ENCODE measurements at places on chromosomes 2 and 18.

DNA sequence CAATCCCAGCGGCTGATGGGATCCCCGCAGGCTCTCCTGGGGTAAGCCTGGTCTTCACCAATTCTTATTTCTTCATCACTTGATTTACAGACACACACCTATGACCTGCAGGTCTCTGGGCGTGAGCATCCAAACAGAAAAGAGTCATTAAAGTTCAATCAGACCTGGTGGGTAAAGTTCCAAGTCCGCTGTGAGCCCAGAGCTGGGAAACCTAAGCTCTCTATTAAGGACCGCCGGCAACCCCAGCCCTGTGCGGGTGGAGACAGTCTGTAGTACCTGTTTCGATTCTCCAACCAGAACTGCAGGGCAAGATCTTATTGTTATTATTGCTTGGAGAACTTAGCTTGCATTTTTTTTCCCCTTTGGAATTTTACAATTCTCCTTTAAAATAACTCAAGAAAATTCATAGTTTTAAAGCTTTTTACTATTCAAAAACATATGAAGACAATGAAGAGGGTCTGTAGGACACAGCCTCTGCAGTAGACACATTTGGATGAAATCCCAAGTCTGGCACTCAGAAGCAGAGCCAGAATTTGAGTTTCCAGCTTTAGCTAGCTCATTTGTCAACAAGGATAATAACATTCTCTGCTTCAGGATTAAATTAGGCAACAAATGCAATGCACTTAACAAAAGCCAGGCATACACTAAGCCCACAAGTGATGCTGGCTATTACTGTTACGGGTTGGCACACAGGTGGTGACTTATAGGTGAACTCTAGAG lies 376.4 kb downstream of the INSIG2 start:
- no peak for DNase-seq

DNA sequence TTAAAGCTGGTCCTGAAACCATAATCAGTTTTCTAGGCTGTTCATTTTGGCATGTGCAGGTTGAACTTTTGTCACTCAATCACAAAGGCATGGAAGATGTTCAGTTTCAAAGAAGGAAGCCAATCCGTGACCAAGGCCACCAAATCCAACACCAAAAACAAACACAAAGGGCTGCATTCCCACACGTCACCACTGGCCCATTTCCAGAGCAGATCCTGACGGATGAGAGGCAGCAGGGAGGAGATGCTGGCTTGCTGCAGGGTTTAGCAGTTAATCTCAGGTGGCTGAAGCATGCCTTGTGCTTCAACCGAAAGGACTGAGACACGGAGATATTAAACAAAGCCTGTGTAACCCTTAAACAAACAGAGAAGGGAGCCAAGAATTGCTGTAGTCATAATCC lies 191.9 kb upstream of the CTAGE1 start:
- DNase-seq = no peak

DNA sequence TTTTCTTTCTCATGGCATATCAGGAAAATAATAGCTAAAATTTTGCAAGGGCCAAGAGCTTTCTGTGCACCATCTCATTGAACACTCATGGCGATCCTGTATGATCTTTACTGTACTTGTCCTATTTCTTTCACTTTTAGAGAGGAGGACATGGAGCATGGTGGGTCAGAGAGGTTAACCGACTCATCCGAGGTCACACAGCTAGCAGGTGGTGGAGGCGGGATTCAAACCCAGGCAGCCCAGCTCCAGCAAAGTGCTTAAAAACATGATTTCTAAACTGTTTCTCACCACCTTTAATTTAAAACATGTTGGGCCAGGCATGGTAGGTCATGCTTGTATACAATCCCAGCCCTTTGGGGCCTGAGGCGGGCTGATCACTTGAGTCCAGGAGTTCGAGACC lies 6.4 kb downstream of the NGEF start:
- no peak for DNase-seq

GRCh38 chr2:102027036-102027980 lies 35.5 kb downstream of the IL1R2 start:
- DNase-seq = peak; percentile 23

- DNase-seq = no peak
These were observed 177.7 kb upstream of the ZC3H15 start for GRCh38 chr2:186308347-186308746.

DNA sequence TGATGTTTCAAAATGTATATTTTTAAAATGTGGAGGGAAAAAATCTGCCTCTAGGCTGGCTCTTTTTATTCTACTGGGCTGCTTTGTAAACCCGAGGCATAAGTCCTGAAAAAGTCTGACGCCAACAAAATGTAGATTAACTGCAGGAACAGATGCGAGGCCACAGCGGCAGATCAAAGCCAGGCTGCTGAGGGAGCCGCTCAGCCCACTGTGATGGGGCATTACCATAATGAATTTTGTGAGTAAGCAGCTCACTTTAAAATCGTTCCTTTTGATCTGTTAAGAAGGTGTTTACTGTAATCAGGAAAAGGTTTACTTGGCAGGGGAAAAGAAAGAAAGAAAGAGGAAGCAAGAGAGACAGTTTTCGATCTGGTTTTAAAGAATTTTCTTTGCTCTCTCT lies 269.0 kb downstream of the ICOS start:
- DNase-seq = no peak

- DNase-seq = no peak
These were observed at the start of gene YES1 for GRCh38 chr18:811892-812375. YES1 (minus strand) TSS chr18:812242; CDS start chr18:756827, 55,415 bp downstream.

DNA sequence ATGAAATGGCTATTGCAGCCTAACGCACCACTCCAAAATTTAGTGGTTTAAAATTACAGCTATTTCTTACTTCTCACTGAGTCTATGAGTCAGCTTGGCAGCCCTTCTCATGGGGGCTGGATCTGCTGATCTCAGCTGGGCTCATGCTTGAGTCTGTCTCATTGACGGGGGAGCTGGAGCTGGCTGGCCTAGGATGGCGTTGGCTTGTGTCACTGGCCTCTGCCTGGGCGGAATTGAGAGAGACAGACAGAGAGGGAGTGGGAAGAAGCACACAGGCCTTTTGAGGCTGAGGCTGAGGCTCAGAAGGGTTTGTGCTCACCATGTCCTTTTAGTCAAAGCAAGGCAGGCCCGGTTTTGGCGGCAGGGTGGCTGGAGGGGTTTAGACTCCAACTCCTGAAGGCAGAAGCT lies 412.1 kb upstream of the MYT1L start:
- no peak for DNase-seq

- no peak for DNase-seq
These were observed 119.8 kb downstream of the LDLRAD4 start for GRCh38 chr18:13338318-13338717.

GRCh38 chr2:10195278-10196109 lies 73.0 kb downstream of the RRM2 start:
- DNase-seq = no peak

DNA sequence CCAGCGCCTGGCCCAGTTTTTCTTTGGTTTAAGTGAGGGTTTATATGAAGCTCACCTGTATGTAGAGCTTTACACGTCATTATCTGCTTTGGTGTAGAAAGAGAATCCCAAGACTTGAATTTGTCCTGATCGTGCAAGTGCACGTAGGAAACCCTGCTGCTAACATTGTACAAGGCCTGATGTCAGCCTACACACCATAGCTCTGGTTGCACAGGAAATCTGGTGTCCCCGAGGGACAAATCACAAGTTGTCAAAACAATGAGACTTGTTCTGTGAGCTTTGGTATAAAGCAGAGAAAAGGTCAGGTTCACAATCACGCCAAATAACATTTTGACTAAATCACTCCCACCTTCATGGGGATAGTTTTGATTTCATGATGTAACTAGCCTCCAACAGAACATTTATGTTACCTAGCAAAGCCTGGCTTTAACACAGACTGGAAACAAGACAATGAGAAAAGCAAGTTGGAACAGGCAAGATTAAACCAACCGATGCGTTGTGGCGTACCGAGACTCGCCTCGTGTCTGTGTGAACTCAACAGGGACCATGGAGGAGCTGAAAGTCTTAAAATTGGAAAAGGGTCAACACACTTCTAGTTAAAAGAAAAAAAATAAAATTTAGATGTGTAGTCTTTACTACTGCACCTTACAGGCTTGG lies 41.4 kb downstream of the ZAP70 start:
- no peak for DNase-seq

DNA sequence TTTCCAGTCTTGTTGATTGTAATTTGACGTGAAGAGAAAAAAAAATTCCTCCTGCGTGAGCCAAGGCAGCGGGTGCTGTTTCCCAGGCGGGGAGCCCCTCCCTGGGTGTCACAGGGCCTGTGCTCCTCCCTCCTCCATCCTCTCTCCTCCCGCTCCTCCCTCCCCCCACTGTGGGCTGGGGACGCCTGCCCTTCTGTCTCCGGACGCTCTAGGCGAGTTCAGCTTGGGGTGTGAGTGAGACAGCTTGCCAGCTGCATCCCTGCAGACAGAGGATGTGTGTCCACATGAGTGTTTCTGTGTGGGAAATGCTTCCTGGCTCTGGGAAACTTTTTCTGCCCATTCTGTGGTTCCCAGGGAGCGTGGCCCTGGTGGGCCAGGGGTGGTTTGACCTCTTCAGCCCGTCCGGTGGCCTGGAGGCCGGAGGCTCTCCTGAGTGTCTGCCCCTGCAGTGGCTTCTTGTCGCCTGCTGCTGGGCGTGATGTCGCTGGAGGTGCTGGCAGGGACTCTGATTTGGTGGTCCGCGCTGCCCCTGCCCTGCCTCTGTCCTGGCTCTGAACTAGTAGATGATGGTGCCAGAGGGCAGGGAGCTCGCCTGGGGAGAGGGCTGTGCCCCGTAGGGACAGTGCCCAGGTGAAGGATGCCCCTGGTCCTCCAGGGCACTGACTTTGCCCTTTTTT lies 96.4 kb downstream of the USP40 start:
- DNase-seq = no peak

DNA sequence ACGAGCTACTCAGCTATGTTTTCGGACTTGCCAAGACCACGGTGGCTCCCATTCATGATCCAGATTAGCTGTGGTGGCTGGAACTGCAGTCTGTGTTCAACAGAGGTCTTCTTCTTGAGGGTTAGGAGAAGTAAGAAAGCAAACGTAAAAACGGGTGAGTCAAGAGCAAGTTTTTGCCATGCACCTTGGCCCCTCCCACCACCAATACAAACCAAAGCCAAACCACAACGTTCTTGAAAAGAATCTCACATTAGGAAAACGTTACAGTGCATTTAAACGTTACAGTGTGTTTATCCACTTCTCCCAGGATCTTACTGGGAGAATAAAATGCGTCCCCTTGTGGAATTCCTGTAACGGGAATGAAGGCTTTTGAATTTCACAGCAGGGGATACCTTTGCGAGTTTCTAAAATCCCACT lies 725 bp downstream of the FBXO48 start:
- DNase-seq = peak; percentile 42

GRCh38 chr2:74415762-74416395 lies 5.5 kb downstream of the C2orf81 start:
- no peak for DNase-seq

DNA sequence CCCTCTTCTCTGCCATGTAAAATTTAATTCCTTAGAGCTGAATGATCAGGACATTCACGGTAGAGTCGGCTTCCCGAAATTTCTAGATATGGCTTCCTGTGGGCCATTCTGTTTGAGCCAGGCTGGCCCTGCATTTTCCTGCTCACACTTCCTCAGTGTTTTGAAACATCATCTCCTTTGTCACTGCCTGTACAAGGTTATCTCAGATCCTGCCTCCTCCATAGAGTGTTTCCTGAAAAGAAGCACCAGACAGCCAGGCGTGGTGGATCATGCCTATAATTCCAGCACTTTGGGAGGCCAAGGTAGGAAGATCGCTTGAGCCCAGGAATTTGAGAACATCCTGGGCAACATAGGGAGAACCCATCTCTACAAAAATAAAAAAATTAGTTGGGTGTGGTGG lies 43.6 kb downstream of the GRHL1 start:
- no peak for DNase-seq

DNA sequence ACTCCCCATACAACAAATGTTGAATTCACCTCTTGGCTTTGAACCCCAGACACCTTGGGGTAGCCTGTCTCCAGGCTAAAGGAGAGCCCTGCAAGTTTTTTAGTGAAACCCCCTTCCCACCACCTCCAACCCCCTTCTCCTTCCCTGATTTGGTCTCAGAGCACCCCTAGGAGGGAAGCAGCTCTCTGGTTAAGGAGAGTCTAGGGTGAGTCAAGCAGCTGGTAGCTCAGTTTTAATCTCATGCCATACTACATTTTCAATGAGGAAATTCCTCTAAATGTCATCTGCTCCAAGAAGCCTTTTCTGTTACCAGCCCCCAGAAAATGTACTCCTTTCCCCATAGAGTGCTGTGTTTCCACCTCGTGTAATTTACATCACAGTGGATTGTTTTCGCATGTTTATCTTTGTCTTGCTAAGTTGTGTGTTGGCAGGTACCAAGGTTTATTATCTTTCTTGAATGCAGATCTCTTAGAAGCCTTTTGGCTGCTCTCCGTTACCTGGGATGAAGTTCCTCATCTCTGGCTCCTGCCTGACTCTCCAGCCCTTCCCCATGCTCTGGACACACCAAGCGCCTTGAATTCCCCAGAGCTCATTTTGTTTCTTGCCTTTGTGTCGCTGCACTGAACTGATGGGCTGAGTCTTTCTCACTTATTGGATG lies 82.2 kb downstream of the ASAP2 start:
- no peak for DNase-seq

GRCh38 chr2:109479804-109480203 lies 134.0 kb downstream of the SEPTIN10 start:
- DNase-seq = no peak

DNA sequence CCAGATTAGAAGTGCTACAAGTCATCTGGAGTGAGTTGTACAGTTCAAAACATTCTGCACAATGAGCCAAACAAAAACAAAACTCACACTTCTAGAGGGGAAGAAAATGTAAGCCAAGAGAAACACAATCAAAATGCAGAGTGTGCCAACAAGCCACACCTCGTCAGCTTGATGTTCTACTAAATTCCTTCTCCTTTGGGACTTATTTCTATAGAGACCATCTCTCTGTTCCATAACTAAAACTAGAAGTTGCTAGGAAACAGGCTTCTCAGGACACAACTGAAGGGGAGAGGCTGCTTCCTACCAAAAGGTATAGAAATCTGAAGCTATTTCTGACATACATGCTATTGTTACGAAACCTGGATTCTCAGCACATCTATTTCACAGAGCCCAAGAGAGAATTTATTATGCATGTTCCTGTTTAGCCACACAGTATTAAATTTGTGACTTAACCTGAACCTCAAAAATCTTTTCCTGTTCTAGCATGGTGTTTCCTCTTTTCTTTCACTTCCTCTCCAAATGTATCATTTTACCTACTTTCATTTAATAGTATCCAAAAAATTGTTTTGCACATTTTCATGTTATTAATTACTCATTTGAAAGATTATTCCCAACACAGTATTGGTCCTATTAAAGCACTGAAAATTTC lies 211.4 kb upstream of the CCDC150 start:
- peak; percentile 6 for DNase-seq

GRCh38 chr2:190554357-190555006 lies 20.0 kb upstream of the NEMP2 start:
- DNase-seq = no peak

DNA sequence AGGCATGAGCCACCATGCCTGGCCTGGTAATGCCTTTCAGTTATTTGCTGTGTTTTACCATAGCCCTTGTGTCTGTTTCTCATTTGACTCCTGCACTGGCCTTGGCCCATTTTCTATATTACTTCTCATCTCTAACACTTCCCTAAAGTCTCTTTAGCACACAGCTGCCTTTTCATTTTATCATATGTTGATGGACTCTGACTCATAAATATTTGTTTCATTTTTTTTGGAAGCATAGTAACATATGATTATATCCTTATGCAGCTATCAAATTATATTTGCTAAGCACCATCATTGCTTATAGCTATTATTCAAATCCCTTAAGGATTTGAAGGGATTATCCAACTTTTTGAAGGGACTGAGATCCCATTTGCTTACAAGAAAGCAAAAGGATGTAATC lies 320.3 kb downstream of the GPD2 start:
- no peak for DNase-seq

GRCh38 chr2:132372276-132372675 lies 44.3 kb upstream of the GPR39 start:
- peak; percentile 45 for DNase-seq

All from inflammatory macrophage (primary cell).